ENCODE measurements at places on chromosomes 7 and 10. TPM values are rescaled to one million over a fixed set of nuclear protein-coding genes. Genes with fewer than 3 reads are reported as not detected.
A peak's percentile ranks its signal among the peaks of the same experiment; 100 is the strongest.

Gene TET1
- 0.40 TPM for polyA plus RNA-seq

Gene ZNF32
- 29.8 TPM for polyA plus RNA-seq

Gene GARIN1A
- 46.0 TPM for polyA plus RNA-seq

Gene GNGT1
- not detected for polyA plus RNA-seq

Gene ENKUR
- polyA plus RNA-seq: 6.2 TPM

Gene KIAA1549
- 4.4 TPM for polyA plus RNA-seq

Gene ANKRD7
- polyA plus RNA-seq: 1,292 TPM

Gene LFNG
- 10.1 TPM for polyA plus RNA-seq

Gene ANXA8L1
- polyA plus RNA-seq: 4.4 TPM

Gene UFSP1
- 1.3 TPM for polyA plus RNA-seq

Gene TMEM196
- polyA plus RNA-seq: not detected

Gene EVX1
- 1.4 TPM for polyA plus RNA-seq

Gene ARL5B
- 9.4 TPM for polyA plus RNA-seq

Gene MACC1
- polyA plus RNA-seq: 0.17 TPM

Gene TWIST1
- polyA plus RNA-seq: 5.2 TPM

- no peak overlapping the region for H3K4me3 ChIP-seq
- peak overlapping the region; percentile 24 for H3K27ac ChIP-seq
- DNase-seq: no peak
- H3K27me3 ChIP-seq: no peaks in the 10 kb centered on the region
- H3K36me3 ChIP-seq: no peaks in the 10 kb centered on the region
Measured at GRCh38 chr7:100467638-100468373, 3.7 kb upstream of the SPACDR start.

DNA sequence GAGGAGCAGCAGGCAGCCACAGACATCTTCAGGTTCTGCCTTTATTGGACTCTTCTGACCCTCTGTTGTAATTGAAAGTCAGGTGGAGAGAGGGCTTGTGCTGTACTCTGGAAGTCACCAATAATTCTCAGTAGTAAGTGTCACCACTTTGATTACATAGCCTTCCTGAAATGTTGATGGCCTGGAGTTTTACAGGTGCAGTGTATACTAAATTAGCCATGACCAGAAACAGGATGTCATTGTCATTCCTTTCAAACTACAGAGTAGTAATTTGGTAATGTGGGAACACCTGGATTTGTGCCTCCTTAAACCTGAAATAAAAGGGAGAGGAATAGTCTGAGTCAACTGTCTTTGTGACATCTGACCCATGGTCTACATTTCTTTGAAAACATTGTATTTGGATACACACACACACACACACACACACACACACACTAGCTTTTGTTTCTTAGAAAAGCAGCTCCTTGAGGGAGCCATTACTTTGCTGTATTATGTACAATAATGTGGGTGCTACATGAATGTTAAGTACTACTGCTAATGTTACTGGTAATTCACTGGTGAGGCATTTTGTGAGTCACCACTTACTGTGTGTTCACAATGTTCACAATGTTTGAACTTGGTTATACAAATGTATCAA is 19.6 kb downstream of the ARL4A start:
- no peak overlapping the region for H3K4me3 ChIP-seq
- DNase-seq: no peak
- H3K27me3 ChIP-seq: no peaks in the 10 kb centered on the region
- H3K36me3 ChIP-seq: no peaks in the 10 kb centered on the region

- no peaks in the 10 kb centered on the region for H3K36me3 ChIP-seq
- H3K27ac ChIP-seq: no peak overlapping the region
- no peaks in the 10 kb centered on the region for H3K4me1 ChIP-seq
- DNase-seq: no peak
- H3K27me3 ChIP-seq: no peaks in the 10 kb centered on the region
Measured at GRCh38 chr7:26295586-26295985, 3.9 kb downstream of the SNX10 start.

DNA sequence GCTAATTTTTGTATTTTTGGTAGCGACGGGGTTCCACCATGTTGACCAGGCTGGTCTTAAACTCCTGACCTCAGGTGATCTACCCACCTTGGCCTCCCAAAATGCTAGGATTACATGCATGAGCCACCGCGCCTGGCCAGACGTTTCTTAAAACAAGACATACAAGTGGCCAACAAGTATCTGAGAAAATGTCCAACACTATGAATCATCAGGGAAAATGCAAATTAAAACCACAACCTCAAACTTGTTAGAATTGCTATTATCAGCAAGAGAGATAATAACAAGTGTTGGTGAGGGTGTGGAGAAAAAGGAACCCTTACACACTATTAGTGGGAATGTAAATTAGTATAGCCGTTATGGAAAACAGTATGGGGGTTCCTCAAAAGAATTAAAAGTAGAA is 148.6 kb downstream of the SUGCT start:
- H3K4me3 ChIP-seq: no peak overlapping the region
- no peaks in the 10 kb centered on the region for H3K36me3 ChIP-seq
- DNase-seq: no peak

GRCh38 chr7:47846138-47846836 is 102.0 kb downstream of the PKD1L1 start:
- no peaks in the 10 kb centered on the region for H3K27me3 ChIP-seq
- H3K4me3 ChIP-seq: no peak overlapping the region
- H3K36me3 ChIP-seq: no peaks in the 10 kb centered on the region
- DNase-seq: no peak
- H3K4me1 ChIP-seq: no peaks in the 10 kb centered on the region

GRCh38 chr10:128210215-128211063 is 84.2 kb upstream of the MKI67 start:
- H3K27ac ChIP-seq: no peak overlapping the region
- no peaks in the 10 kb centered on the region for H3K36me3 ChIP-seq
- peak overlapping the region; percentile 66 for H3K4me3 ChIP-seq
- H3K4me1 ChIP-seq: peaks cover 8% of the 10 kb centered on the region
- H3K27me3 ChIP-seq: no peaks in the 10 kb centered on the region
- peak; percentile 65 for DNase-seq

- DNase-seq: no peak
- H3K4me3 ChIP-seq: no peak overlapping the region
- no peak overlapping the region for H3K27ac ChIP-seq
- no peaks in the 10 kb centered on the region for H3K27me3 ChIP-seq
Measured at GRCh38 chr7:30652132-30652531, 30.1 kb downstream of the CRHR2 start.

DNA sequence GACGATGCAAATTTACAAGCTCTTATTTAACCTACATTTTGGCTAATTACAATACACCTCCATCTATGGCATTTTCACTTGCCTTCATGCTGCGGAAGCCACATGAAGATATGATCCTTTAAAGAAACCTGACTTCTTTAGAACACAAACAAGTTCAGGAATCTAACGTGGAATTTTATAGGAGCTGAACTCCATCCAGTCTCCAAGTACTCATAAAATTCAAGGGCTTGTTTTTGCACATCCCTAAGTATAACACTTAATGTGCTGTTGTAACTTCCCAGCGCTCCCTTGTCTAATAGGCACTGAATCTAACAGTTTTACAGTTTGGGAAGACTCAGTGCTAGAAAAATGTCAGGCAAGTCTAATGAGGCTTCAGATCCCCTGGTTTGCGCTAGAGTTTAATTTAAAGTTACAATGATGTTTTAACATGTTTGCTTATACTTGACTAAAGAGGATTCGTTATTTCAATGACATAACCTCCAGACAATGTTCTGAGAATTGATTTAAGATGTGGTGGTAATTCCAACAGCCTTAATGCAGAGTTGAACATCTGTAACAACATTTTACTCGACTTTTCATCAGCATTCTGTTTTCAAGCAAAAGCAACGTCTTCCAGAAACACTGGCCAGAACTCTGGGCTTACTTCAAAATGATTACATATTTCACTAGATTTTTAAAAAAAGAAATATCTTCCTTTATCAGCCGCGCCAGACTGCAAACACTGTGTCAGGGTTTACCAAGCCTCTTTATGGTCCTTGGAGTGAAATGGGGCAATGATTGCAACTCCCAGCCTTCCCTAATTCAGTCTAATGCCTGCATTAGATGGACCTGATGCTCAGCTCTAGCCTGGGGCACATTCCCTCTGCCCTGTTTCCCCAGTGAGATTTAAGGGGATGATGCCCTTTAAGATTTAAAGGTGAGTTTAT is 664.3 kb downstream of the KCNMA1 start:
- H3K36me3 ChIP-seq: no peaks in the 10 kb centered on the region
- no peak overlapping the region for H3K27ac ChIP-seq
- no peak for DNase-seq
- H3K4me3 ChIP-seq: no peak overlapping the region
- H3K27me3 ChIP-seq: no peaks in the 10 kb centered on the region

DNA sequence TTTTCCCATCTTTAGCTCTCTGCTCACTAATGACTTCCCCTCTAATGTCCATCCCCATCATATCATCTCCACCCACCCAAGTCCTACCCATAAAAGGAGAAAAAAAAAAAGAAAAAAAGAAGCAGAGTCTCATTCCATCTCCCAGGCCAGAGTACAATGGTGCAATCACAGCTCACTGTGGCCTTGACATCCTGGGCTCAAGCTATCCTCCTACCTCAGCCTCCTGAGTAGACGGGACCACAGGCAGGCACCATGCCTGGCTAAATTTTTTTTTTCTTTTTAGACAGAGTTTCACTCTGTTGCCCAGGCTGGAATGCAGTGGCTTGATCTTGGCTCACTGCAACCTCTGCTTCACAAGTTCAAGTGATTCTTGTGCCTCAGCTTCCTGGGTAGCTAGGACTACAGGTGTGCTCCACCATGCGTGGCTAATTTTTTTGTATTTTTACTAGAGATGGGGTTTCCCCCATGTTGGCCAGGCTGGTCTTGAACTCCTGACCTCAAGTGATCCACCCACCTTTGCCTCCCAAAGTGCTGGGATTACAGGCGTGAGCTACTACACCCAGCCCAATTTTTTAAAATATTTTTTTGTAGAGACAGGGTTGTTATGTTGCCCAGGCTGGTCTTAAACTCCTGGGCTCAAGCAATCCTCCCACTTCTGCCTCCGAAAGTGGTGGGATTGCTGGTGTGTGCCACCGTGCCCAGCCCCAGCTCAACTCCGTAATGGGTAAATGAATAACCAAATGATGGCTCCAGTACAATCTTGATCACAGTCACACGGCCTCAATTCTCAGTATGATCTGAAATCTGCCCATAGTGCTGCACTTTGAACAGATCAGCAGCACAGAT is 24.6 kb upstream of the SGMS1 start:
- no peak overlapping the region for H3K4me3 ChIP-seq
- H3K27ac ChIP-seq: no peak overlapping the region
- no peaks in the 10 kb centered on the region for H3K36me3 ChIP-seq
- no peaks in the 10 kb centered on the region for H3K27me3 ChIP-seq

DNA sequence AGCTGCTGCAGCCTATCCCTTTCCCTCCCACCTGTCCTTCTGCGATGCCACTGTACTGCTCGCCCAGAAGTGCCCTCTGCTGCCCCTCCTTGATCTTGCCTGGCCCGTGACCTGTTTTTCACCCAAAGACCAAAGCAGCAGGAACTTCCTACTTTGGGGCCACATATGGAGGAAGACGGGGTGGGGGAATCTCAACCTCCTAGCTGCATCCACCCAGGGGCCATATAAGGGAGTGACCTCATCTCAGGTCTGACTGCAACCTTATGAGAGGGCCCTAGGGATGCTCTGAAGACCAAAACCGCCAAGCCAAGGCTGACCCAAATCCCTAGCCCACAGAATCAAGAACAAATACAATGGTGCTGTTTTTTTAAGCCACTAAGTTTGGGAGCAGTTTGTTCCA is 15.7 kb downstream of the PRKCQ start:
- H3K4me1 ChIP-seq: no peaks in the 10 kb centered on the region
- no peak for DNase-seq
- H3K27ac ChIP-seq: no peak overlapping the region
- H3K4me3 ChIP-seq: no peak overlapping the region

- H3K27ac ChIP-seq: no peak overlapping the region
- DNase-seq: no peak
- H3K4me3 ChIP-seq: no peak overlapping the region
- no peaks in the 10 kb centered on the region for H3K27me3 ChIP-seq
Measured at GRCh38 chr7:140771826-140772225, 75.3 kb downstream of the NDUFB2 start.

- peak overlapping the region; percentile 22 for H3K27ac ChIP-seq
- H3K4me3 ChIP-seq: peak overlapping the region; percentile 57
- peak; percentile 51 for DNase-seq
Measured at GRCh38 chr7:159031135-159031701, 113.4 kb downstream of the VIPR2 start.

DNA sequence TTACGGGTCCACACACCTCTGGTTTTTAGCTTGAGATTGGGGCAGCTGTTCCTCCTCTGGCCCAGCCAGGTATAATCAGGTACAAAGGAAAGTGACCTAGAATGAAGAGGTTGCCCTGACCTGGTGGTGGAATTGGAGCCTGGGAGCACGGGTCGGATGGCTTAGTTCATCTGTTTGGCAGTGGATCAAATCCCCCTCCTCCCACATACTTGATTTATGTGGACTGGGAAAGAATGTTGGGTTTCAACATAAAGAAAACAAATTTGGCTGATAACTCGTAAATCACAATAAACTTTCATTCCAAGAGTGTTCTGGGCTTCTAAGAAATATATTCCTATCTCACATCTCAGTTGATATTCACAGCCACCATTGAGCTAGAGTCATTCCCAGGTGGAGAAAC is 186.8 kb downstream of the CUX1 start:
- no peaks in the 10 kb centered on the region for H3K36me3 ChIP-seq
- H3K27ac ChIP-seq: no peak overlapping the region
- DNase-seq: no peak
- no peaks in the 10 kb centered on the region for H3K4me1 ChIP-seq
- H3K27me3 ChIP-seq: no peaks in the 10 kb centered on the region

DNA sequence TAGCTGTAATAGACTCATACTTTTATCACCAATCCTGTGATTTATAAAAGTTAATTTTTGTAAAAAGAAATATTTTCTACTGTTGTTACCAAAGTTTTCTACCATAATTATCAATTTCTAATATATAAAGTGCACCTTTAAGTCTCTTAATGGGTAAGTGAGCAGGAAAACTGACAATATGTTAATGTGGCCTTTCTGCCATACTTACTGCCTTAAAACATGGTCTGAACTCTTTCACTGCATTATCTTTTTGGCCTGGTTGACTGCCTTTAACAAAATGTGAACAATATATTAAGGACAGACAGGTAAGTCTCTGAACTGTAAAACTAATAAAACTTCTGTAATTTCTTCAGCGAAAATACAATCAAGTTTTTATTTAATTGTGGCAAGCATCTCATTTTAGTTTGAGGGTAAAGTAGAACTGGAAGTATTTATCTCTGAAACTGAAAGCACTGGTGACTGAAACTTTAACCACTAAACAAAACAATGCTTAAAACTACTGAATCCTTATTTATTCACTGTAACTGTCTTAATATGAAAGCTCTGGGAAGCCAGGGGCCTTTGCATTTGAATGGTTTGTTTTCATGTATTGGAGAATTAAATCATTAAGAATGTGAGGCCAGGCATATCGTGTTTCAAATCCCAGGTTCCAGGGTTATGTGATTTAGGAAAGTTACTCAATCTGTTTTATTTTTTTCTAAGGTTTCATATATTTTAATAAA is 948.8 kb upstream of the POT1 start:
- H3K4me3 ChIP-seq: no peak overlapping the region
- no peaks in the 10 kb centered on the region for H3K36me3 ChIP-seq
- no peaks in the 10 kb centered on the region for H3K4me1 ChIP-seq

Measured in testis (tissue), 5 donors.